ENCODE measurements at places on chromosomes 6 and 20. TPM values are rescaled to one million over a fixed set of nuclear protein-coding genes. Genes with fewer than 3 reads are reported as not detected.

DNA sequence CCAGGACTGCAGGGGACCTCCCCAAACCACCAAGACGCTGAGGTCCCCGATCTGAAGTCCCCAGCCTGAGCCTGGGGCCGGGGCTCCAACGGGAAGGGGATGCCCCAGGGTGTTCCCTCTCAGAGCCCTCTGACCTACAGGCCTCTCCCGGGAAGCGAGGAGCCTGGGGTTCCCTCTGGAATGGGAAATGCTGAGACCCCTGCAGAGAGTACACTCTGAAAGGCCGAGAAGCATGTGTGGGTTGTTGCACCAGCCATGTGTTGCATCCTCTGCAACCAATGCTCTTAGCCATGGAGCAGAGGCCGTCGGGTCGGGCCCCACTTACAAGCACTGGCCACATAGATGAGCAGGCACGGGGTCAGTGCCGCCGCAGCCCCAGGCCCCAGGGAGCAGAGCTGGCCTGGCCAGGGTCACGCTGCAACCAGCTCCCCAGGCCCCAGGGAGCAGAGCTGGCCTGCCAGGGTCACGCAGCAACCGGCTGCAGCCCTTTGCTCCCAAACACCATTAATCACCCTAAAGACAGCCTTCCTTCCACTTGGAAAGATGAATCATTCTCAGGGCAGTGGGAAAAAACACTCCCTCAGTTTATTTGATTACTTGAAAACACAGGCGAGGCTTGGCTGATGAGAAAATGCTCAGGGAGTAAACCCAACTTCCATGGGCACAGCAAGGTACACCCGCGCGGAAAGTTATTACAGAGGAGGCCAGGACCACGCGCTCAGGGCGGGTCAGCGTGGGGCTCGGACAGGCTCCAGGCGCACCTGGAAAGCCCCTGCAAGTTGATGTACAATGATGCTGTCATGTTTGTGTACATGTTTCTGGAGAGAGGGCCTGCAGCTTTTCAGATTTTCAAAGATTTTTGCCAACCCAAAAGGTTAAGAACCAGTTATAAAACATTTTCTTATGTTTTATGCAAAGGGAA, 78.0 kb upstream of the AFDN start:
- DNase-seq, result no peak

GRCh38 chr20:50281831-50282591, 91.4 kb downstream of the CEBPB start:
- DNase-seq, result no peak

DNA sequence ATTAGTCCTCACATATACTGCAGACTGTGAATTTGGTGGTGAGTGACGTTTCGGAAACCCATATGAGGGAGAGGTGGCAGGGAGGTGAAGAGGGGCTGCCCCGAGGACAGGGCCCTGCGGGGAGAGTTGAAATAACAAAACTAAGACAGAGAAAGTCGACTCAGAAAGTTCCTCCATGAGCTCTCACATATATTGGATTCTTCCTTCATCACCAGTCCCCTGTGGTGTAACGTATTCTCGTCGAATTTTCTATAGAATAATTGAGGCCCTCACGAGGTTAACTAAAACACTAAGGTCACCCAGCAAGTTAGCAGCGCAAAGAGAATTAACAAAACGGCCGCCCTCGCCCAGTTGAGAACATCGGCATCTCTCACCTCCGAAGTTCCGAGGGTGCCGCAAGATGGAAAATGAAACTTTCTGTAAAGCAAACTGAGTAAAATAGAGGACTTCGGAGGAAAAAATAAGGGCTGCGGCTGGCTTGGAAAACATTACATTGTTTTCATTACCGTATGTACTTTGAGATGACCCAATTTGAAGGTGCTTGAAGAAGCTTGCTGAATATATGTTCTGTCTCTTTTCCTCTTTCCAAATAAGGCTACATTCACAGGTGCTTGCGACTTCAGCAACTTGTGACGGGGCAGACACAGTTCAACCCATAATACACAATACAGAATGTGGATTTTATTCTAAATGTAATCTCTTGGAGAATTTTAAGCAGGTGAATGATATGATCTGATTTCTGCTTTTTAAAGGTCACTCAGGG, 490.9 kb upstream of the JARID2 start:
- no peak for DNase-seq

Gene C20orf204
- total RNA-seq, result 1.2 TPM

GRCh38 chr6:29989211-29989610, 46.9 kb downstream of the HLA-A start:
- no peak for DNase-seq

- no peak for DNase-seq
These were observed 282.0 kb downstream of the SYNE1 start for GRCh38 chr6:152355166-152355565.

DNA sequence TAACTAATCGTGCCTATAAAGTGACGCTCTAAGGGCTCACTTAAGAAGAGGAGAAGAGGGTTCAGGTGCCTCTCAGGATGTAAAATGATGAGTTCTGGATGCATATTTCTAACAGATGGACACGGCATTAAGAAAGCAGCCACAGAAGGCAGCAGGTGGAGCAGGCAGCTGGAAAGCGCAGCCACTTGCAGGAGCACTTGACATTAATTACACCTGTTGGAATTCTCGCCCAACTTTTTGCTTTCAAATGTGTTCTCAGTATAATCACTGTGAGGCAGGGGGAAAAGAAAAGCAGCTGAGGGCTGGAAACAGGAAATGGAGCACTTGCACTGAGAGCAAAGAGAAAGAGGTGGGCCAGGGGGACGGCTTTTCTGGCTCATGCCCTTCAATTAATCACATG, 164.2 kb downstream of the NKAIN2 start:
- no peak for DNase-seq

DNA sequence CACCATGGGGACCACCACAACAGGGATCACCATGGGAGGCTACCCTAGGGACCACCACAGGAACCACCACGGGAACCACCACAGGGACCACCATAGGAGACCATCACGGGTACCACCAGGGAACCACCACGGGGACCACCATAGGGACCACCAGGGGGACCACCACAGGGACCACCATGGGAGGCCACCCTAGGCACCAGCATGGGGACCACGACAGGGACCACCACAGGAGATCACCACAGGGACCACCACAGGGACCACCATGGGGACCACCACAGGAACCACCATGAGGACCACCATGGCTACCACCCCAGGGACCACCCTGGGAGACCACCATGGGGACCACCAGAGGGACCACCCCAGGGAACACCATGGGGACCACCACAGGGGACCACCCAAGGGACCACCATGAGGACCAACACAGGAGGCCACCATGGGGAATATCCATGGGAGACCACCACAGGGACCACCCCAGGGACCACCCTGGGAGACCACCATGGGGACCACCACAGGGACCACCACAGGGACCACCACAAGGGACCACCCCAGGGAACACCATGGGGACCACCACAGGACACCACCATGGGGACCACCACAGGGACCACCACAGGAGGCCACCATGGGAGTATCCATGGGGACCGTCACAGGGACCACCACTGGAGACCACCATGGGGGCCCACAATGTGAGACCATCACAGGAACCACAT, 67.6 kb upstream of the MPC1 start:
- DNase-seq, result no peak

Gene KIF25
- not detected for total RNA-seq

DNA sequence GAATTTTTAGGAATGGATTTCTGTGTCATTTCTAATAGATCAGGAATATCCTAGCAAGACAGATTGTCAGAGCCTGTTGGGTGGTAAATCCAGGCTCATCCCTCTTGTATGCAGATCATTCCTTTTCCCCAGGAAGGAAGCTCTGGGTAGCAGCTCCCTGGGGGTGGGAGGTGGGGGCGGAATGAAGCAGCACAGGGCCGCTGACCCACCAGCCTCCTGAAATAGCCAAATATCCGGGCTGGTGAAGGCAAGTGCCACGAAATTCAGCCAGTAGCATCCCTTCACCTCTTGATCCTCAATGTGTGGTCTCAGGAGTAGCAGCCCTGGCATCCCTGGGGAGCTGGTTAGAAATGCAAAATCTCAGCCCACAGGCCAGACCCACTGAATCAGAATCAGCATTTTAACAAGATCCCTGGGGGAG, 256.9 kb downstream of the LRFN2 start:
- no peak for DNase-seq

GRCh38 chr20:59525500-59526241, 78.7 kb upstream of the PHACTR3 start:
- peak; percentile 60 for DNase-seq

Gene TRERF1
- total RNA-seq, result 4.8 TPM

- no peak for DNase-seq
These were observed 79.1 kb downstream of the TNFRSF21 start for GRCh38 chr6:47230579-47230978.

Measured in umbilical cord (tissue), 2 donors.